Immature natural killer cell (primary cell): ENCODE measurements at places on chromosomes 3 and 15. TPM values are rescaled to one million over a fixed set of nuclear protein-coding genes. Genes with fewer than 3 reads are reported as not detected.

DNA sequence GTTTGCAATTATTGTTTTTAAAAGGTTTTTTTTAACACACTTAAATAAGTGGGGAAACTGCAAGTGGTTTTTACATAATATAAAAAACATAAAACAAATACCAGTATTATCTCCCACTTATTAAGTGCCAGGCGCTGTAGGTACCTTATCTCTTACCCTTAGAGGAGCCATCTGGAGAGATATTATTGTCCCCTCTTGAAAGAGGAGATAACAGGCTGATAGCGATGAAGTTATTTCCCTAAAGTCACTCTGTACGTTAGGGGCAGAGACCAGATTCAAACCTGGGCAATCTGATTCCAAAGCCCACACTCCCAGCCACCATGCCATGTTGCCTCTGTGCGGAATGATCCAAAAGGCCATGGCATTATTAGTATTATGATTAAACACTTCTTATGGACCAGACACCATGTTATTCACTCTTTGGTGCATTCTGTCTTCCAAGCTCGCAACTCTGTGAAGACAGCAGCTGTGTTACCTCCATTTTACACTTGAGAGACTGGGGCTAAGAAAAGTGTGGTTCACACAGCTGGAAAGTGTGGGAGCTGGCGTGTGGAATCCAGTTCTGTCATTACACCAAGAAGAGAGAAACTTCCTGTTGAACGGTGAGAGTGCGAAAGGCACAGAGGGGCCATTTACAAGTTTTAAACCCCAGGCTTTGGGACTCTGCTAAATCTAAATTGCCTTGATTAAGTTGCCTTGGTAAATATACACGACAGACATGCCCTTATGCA lies 79.9 kb upstream of the MITF start:
- H3K4me3 ChIP-seq: no peak overlapping the region
- DNase-seq: no peak
- H3K27ac ChIP-seq: no peak overlapping the region
- no peaks in the 10 kb centered on the region for H3K4me1 ChIP-seq
- H3K27me3 ChIP-seq: peaks cover 4% of the 10 kb centered on the region

DNA sequence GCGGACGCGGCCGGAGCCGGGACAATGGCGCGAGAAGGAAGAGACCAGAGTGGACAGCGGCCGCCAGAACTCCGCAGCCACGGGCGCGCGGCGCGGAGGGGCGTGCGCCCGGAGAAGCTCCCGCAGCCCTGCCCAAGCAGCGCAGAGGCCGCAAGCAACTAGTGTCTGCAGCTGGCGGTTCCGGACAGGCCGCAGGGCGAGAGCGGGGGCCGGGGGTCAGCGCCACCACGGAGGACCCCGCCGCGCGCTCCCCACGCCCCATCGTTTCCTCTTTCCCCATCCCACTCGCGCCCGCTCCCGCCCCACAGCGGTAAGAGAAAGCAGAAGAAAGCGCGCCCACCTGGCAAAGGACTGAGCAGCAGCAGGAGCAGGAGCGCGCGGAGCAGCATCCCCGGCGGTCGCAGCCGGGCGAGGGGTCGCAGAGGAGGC lies 440 bp downstream of the PRTG start:
- H3K36me3 ChIP-seq: no peaks in the 10 kb centered on the region
- H3K4me3 ChIP-seq: no peak overlapping the region

DNA sequence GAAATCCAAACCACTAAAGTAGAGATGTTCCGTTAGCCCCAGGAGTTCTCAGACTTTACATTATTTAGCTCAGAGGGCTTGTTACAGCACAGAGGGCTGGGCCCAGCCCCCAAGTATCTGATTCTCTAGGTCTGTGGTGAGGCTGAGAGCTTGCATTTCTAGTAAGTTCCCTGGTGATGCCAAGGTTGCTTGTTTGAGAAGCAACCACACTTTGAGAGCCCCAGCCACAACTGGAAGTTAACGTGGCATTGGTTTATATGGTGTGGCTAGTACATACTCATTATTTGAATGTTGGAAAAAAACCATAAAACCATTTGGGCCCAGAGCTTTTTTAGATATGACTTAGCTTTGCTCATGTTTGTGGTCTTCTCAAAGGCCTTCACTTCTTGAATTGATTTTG lies 35.9 kb downstream of the PRR23E start:
- no peak overlapping the region for H3K4me3 ChIP-seq
- H3K36me3 ChIP-seq: no peaks in the 10 kb centered on the region
- H3K27me3 ChIP-seq: peaks cover 4% of the 10 kb centered on the region
- DNase-seq: no peak

DNA sequence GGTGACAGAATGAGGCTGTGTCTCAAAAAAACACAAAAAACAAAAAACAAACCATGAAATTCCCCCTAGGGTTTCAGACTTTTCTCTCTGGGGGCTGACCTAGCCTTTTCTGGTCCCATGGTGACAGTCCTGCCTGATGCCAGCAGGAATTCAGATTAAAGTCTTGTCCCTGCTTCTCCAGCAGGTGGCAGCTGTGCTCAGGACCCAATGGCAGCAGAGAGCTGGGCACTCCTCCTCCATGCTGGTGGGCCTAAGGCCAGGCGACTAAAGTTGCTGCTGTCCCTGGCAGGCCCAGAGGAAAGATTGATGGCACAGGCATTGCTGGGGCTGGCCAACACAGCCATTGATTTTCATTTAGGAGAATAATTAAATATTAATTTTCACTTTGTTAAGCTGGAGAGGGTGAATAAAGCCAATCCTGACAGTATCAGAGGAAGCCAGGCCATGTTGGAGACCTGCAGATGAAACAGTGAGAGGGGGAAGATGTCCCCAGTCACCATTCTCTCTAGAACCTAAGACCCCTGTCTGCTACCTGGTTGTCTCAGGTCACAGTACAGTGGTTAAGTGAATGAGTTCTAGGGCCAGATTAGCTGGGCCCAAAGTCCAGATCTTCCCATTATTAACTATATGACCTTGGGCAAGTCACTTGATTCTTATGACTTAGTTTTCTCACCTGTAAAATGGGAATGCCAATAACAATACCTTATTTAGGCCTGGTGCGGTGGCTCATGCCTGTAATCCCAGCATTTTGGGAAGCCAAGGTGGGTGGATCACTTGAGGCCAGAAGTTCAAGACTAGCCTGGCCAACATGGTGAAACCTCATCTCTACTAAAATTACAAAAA lies 7.1 kb downstream of the CELF6 start:
- peak; percentile 57 for DNase-seq
- no peak overlapping the region for H3K4me3 ChIP-seq
- H3K27ac ChIP-seq: no peak overlapping the region
- H3K4me1 ChIP-seq: no peaks in the 10 kb centered on the region

DNA sequence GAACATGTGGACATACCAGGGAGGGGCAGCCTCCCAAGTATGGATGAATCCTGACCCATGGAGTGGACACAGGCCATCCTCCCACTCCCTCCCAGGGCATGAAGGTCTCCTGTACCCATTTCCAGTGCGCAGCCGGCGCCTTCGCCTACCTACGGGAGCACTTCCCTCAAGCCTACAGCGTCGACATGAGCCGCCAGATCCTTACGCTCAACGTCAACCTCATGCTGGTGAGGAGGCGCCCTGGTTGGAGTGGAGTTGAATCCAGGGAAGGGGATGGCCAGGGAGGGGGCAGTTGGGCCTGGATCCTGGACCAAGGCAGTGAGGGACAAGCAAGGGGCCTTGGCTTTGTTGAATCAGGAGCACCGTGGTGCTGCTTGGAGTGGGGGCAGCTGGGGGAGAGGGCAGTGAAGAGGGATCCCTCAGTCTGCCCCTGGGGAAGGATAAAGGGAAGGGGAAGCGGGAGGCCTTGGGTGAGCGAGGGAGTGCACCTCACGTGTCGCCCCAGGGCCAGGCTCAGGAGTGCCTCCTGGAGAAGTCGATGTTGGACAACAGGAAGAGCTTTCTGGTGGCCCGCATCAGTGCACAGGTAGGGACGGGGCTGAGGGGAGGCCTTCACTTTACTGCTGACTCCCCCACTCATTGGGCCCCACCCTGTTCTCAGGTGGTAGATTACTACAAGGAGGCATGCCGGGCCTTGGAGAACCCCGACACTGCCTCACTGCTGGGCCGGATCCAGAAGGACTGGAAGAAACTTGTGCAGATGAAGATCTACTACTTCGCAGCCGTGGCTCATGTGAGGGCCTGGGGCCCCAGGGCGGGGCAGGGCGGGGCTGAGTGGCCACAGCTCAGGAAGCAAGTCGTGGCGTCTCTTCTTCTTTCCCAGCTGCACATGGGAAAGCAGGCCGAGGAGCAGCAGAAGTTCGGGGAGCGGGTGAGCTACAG lies 25.3 kb downstream of the PTPN23 start:
- no peak overlapping the region for H3K4me3 ChIP-seq
- no peak overlapping the region for H3K27ac ChIP-seq
- no peak for DNase-seq
- no peaks in the 10 kb centered on the region for H3K27me3 ChIP-seq

SPINK8 gene
- polyA plus RNA-seq: not detected

DAPK2 gene
- polyA plus RNA-seq: 4.5 TPM
